Pulmonary artery endothelial cell (primary cell): ENCODE measurements at places on chromosomes 11 and 22. TPM values are rescaled to one million over a fixed set of nuclear protein-coding genes. Genes with fewer than 3 reads are reported as not detected.

GRCh38 chr11:75028321-75028720 lies 39.6 kb downstream of the NEU3 start:
- no peak for DNase-seq

DNA sequence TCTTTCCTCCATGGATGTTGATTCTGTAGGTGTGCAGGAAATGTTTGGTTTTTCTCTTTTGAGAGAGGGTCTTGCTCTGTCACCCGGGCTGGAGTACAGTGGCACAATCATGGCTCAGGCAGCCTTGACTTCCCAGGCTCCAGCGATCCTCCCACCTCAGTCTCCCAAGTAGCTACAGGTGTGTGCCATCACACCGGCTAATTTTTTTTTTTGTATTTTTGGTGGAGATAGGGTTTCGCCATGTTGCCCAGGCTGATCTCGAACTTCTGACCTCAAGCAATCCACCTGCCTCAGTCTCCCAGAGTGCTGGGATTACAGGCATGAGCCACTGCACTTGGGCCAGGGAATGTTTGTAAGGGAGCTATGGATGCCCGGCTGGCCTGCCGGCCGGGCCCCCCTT lies 4.5 kb downstream of the PRR5 start:
- no peak for DNase-seq

GRCh38 chr11:127506126-127506525 lies 505.6 kb upstream of the KIRREL3 start:
- no peak for DNase-seq

DNA sequence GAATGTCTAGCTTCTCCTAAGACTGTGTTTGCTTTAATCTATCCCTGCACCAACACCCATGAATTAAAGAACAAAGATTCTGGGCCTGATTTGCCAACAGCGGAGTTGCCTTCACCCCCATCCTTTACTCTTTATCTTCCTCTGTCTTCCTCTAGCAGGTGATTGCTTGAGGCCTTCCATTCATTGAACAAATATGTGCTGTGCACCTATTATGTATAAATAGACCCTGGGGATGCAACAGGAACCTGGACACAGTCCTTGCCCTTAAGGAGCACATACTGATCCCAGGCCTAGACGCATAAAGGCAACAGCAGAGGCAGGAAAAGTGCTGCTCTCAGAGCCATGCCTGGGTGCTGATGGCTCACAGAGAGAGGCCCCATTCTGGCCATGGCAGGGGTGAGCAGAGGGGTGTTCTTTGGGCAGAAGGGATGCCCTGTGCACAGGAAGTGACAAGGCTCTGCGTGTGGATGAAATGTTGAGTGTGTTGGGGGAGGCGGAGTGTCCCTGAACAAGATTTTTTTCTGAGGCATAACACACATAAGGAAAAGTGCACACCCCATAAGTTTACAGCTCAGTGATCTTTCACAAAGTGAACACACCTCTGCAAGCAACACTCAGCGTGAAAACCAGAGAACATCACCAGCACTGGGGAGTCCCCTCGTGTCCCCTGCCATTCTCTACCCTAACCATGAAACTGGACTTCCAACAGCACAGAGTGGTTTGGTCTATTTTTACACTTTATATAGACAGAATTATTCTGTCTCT lies 145.9 kb downstream of the GRIK4 start:
- DNase-seq, result no peak

Gene DLG2
- total RNA-seq, result 0.42 and 0.66 TPM in 2 replicates

DNA sequence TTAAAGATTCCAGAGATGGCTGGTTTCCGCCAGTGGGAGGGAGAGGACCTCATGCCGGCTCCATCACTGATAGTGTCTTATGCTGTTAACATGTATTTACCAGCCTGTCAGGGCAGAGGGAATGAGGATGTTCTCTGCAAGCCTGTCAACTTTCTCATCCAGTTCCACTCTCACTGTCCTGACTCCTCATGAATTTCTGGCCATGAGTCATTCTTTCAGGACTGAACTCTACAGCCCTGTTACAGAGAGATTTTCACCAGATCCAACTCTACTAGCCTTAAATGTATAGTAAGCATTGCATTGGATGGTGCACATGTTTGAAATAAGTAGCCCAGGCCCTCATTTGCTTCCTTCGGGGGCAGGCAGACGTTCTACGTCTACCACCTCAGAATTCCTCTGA lies 387.7 kb downstream of the TMEM135 start:
- no peak for DNase-seq

DNA sequence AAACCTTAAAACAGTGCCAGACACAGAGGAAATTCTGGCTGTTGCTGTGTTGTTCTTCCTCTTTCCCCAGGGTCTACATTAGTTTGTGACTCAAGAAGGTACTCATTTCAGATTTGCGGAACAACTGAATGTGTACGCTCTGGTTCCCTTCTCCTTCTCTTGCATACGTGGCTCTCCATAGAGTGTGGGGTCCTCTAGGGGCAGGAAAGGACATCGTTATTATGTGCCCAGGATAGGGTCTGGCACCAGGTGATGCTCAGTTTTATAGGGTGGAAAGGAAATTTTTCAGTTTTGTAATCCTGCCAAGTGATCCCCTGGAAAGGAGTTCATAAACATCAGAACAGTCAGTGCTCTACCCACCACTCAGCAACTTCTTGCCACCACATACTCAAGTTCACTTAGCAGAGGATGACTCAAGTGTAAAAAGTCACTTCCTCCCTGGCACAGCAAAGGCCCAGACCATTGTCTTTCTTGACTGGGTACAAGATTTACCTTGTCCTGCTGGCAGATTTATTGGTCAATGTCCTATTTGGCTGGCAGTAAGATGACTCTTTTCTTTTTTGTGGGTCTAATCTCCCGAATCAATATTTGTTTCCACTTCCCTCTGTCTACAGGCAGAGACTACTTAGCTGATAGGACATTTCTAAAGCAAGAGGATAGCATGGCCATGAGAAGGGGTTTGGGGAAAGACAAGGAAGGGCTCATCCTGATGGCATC lies 246.0 kb upstream of the TENM4 start:
- DNase-seq, result no peak

Gene SOX6
- total RNA-seq, result under 0.01 and 0.04 TPM in 2 replicates

- no peak for DNase-seq
Measured at GRCh38 chr22:31998784-31999385, 44.2 kb upstream of the SLC5A1 start.

Gene TMEM184B
- total RNA-seq, result 28.5 and 43.7 TPM in 2 replicates

DNA sequence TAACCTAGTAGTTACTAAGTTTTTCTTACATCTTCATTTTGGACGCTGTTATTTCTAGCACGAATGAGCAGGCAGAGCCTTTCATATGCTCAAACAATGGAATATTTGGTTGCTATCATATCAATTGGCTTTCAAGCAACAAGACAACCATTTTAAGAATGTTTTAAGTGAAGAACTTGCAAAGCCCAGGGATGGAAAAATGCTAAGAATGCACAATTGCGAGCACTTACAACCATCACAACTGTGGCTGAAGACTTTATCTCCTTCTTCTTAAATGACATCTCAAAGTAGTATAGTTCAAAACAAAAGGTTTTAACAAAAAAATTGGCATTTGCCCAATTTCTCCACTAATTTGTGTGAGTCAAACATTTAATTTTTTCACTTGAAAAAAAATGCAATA lies 8.3 kb upstream of the MMP1 start:
- no peak for DNase-seq

- no peak for DNase-seq
Measured at GRCh38 chr11:88231894-88232482, 56.7 kb upstream of the RAB38 start.

Gene TMEM151A
- not detected in 2 replicates for total RNA-seq

Gene VSIG10L2
- not detected in 2 replicates for total RNA-seq

Gene HORMAD2
- total RNA-seq, result not detected in 2 replicates

Gene MIF
- total RNA-seq, result 204 and 418 TPM in 2 replicates

GRCh38 chr11:41921746-41922390 lies 462.4 kb upstream of the LRRC4C start:
- DNase-seq, result no peak

Gene CCDC157
- total RNA-seq, result 1.3 and 1.6 TPM in 2 replicates

GRCh38 chr22:48090332-48090672 lies 1327.9 kb downstream of the TBC1D22A start:
- DNase-seq, result no peak

- DNase-seq, result no peak
Measured at GRCh38 chr11:66146940-66147339, 76.9 kb downstream of the PACS1 start.

DNA sequence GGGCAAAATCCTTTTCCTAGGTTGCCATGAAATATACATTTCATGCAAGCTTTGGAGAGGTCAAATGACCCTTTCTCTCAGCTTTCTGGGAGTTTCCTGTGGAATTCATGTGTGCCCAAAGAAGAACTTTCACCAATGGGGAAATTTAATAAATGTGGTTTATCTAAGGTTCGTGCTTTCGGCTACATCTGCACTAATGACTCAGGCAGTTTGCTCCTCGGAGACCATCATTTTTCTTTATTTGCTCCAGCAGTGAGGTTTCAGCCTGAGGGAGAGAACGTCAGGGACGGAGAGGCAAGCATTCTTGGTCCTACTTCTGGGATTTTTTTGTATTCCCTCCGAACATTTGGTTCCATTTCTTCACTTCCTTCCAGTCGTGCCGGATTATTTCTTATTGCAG lies 85.2 kb downstream of the FLI1 start:
- DNase-seq, result no peak

Gene ALDH3B1
- total RNA-seq, result 0.74 and 1.3 TPM in 2 replicates

Gene MEI1
- 2.2 and 2.5 TPM in 2 replicates for total RNA-seq

DNA sequence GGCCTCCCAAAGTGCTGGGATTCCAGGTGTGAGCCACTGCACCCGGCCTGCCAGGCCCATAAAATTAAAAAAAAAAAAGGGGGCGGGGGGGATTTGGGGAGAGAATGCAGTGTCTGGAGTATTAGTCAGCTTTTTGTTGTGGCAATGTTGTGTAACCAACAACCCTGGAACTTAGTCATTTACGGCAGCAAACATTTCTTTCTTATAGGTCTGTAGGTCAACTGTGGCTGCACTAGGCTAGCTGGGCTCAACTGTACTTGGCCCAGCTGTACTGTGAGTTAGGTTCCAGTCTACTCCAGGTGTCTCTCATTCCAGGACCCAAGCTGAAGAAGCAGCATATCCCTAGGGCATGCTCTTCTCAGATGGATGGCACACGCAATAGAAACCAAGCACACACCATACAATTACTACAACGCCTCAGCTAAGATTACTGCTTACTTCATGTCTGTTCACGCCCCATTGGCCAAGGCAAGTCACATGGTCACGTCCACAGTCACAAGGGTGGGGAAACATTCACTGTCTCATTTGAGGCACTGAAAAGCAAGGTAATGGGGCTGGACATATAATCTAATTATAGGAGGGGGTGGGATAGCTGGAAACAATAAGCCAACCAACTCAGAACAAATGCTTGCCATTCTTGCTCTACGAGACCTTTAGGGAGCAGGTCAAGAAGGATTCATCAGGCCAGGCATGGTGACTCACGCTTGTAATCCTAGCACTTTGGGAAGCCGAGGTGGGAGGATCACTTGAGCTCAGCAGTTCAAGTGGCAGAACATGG lies 10.4 kb upstream of the SPINDOC start:
- no peak for DNase-seq

GRCh38 chr11:70065318-70066135 lies 12.6 kb upstream of the ANO1 start:
- DNase-seq, result no peak

- no peak for DNase-seq
Measured at GRCh38 chr11:21415606-21416005, 746.2 kb downstream of the NELL1 start.

- DNase-seq, result no peak
Measured at GRCh38 chr22:26617271-26618199, at the start of gene CRYBB1. Gene CRYBB1, minus strand, starts transcription at chr22:26618027. Its CDS starts 1,708 bp downstream, at chr22:26616319.

GRCh38 chr11:128483211-128483788 lies 104.1 kb downstream of the ETS1 start:
- DNase-seq, result no peak

DNA sequence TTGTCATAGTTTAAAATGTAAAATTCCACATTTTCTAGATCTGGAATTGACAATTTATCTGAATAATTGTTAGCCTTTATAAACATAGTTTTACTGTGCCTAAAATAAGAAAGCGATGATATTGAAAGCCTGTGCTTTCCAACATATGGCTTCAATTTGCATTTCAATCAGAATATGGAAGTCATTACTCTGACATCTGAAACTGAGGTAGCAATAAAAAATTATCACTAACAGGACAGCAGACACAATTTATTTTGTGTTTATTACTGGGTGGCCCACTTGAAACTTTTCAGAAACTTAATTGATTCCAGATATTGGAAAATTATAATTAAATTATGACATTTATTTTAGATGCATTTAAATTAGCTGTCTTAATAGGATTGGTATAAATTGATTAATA lies 78.5 kb downstream of the TMEM135 start:
- DNase-seq, result no peak

GRCh38 chr11:13567551-13567950 lies 71.8 kb upstream of the PTH start:
- DNase-seq, result no peak

GRCh38 chr11:58330861-58331260 lies 28.0 kb downstream of the OR5B17 start:
- no peak for DNase-seq

Gene JAM3
- 116 and 117 TPM in 2 replicates for total RNA-seq

DNA sequence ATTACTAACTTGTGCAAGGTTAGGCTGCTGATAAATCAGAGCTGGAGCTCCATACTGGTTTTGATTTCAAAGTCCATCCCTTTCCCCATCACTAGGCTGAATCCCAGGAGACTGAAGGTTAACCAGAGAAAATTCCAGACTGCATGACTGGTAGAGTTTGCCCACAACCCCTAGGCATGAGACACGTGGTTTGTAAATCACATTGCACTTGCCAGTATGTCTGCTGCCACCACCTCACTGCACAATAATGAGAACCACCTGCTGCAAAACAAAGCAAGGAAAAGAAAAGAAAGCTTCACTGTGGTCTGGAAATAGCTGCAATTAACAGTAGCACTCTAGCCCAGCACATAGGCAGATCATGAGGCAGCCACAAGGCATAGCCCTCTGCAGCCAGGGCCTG lies 67.6 kb upstream of the NTM start:
- no peak for DNase-seq

DNA sequence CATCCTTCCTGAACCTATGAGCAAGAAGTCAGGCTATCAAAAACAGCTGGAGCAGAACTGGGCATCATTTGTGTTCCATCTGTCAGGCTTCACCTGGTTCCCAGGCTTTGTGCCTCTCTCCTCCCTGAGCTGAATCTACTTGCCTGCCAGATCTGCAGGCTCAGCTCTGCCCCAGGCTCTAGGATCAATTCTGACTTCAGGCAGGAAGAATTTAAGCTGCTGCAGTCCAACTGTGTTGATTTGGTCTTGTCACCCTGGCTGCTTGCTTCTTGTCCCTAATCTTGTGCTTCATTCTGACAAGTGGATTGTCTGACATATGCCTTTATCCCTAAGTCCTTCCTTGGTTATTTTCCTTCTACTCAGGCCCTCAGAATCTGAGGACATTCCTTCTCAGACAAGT lies 31.6 kb upstream of the CADM1 start:
- no peak for DNase-seq

Gene NLRP14
- total RNA-seq, result 0.21 and 0.40 TPM in 2 replicates

GRCh38 chr22:50713571-50714056 lies 24.4 kb upstream of the ACR start:
- no peak for DNase-seq

Gene OR56A1
- not detected in 2 replicates for total RNA-seq

Gene PSMA1
- total RNA-seq, result 216 and 240 TPM in 2 replicates

DNA sequence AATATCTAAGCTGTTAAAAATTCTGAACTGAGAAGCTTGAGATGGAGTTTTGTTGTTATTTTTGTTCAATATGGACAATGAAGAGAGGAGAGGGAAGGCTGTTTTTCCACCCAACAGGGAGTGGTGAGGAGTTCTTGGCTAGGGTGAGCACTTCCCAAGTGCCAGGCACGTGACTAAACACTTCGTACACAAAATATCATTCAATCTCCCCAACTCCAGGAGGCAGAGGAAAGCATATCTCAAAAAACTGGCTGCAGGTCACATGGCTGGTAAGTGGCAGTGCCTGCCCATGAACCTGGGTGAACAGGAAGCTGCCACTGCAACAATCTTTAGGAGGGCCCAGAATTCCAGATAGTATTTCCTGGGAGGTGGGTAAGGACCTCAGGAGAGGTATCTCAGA lies 11.6 kb downstream of the ELF5 start:
- DNase-seq, result no peak
